ENCODE measurements at places on chromosomes 3 and 15.

DNA sequence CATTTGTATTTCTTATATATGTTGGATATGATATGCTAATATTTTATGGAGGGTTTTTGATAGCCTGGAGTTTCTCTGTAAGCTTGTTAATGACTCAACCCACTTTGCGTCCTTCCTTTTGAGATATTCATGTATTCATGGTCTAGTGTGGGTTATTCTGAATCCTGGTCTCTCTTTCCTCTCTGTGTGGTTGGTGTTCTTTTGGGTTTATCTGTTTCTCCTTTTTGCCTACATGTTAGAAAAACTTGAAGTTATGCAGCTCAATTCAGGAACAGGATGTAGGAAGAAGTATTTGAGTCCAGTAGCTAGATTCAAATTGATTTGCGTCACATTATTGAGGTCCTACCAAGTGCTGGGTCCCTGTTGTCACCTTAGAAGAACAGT lies 28.1 kb downstream of the CMTM7 start:
- DNase-seq, result no peak

- DNase-seq, result no peak
Measured at GRCh38 chr3:10311710-10312109, 9.2 kb downstream of the SEC13 start.

- no peak for DNase-seq
Measured at GRCh38 chr15:57329582-57330367, 46.5 kb upstream of the CGNL1 start.

- DNase-seq, result no peak
Measured at GRCh38 chr3:78660957-78661356, 1106.8 kb downstream of the ROBO1 start.

DNA sequence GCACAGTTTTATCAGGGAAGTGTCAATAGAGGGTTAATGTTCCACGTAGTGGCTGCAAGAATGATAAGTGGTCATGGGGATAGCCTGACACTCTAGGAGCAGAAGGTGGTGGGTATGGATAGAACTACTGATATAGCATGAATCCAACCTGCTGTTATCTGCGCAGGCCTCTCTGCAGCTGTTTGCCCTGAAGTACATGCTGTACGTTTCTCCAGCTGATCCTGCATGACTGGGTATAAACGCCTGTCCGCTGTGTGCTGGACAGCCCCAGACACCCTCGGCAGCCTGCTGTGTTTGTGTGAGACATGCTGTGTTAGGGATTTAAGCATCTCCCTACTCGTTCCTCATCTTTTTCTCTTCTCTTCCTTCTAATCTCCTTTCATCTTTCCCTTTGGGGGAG lies 87.1 kb downstream of the LPP start:
- DNase-seq, result peak; percentile 51

DNA sequence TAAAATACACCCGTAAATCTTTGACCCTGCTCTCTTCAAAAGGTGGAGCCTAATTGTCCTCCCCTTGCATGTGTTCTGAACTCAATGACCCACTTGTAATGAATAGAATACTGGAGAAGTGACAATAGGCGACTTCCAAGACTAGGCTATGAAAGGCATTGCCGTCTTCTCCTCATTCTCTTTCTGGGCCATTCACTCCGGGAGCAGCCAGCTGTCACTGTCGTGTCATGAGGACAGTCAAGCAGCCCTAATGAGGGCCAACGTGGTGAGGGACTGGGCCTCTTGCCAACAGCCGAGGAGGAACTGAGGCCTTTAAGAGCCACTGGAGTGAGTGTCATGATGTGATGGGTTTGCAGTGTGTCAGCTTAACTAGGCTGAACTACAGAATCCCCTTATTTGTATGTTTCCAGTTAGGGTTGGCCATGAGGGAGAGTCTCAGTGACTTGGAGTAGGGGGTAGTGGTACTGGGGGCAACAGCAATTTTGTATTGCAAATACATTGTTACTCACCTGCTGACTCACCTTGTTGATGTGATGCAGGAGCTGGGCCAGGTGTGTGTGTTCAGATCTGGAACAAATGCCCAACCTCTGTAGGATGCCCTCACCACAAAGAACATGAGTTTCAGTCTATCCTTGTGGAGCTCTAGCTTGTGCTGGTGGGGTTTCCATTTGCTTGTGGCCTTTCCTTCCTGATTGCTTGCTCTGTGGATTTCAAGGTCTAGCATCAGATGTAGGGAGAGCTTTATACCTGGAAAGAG lies 188.5 kb upstream of the PROK2 start:
- no peak for DNase-seq

DNA sequence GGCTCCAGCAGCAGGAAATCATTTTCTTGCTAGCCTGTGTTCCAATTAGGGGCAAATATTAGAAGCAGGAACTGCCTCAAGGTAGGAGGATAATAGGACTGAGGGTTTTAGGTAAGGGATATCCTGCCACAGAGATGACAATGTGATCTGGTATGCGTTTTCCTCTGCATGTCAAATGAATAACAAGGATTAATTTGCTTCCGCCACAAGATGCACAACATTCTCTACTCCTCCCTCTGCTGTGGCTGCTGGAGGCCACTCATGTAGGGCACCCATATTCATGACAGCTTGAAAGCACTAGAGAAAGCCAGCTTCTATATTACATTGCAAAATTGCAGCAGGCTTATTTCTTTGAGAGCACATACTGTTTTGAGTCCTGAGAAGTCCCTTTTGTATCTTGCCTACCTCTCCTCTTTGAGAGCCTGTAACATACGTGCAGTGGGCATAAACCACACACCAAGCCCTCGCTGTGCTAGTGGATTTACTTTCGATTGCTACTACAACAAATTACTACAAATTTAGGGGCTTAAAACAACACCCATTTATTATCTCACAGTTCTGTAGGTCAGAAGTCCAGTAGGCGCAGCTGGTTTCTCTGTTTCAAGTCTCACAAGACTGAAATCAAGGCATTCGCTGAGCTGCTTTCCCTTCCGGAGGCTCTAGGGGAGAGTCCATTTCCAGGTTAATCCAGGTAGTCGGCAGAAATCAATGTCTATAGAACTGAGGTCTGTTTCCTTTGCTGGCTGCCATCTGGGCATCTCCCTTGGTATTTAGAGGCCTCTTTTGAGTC lies 5.9 kb upstream of the CD47 start:
- DNase-seq, result no peak

GRCh38 chr15:41961001-41961518 lies 11.3 kb downstream of the EHD4 start:
- no peak for DNase-seq

DNA sequence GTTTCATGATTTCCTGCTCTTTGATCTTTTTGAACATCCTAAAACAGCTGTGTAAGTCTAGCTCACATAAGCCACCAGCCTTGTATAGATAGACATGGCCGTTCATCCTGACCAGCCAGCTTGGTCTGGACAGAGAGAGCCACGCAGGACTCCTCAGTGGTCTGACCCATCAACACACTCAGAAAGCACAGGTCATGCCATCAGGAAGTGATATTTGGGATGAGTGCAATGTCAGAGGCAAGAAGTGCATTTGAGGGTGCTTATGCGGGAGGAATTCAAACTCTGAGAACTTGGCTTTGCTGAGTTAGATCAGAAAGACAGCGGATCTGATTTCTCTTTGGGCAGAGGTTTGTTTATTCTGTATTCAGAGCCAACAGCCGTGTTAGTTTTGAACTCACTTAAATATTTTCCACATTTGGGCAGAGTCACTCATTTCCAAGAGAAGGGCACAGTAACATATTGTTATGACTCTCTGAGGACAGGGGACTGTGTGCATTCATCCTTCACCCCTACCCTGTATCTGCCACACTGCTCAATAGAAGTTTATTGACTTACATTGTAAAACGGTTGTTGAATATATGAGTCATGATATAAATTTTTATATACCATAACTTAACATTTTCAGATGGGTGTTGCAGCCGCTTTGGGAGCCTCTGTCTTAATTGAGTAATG lies 225.3 kb upstream of the LYSMD4 start:
- DNase-seq, result no peak

DNA sequence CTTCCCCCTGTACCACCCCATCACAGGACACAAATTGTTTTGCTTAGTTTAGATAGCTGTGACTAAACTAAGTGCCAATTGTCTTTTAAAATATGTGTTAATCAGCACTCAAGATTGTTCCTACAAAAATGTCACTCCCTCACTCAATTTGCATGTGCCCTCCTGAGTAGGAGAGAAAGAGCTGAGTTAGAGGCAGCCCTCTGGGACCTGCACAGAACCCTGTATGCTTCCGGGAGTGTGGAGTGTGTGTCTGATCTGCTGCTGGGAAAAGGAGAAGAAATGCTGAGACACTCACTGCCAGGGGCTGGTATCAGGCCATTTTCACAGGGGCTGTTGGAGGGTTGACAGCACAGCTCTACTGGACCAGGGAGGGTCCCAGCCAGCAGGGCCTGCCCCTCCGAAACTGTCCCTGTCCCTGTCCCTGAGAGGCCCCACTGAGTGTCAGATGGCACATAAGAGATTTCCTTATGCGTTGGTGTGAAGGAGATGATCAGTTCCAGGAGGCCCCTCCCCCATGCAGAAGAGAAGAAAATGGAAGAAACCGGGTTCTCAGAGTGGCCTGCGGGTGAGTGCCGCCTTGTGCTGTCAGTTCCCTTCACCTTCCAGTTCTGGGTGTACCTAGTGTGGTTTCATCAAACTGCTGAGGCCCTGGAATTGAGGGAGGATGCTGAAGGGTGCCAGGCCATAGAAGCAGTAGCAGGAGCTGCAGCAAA lies 3.9 kb upstream of the B3GNT5 start:
- no peak for DNase-seq

DNA sequence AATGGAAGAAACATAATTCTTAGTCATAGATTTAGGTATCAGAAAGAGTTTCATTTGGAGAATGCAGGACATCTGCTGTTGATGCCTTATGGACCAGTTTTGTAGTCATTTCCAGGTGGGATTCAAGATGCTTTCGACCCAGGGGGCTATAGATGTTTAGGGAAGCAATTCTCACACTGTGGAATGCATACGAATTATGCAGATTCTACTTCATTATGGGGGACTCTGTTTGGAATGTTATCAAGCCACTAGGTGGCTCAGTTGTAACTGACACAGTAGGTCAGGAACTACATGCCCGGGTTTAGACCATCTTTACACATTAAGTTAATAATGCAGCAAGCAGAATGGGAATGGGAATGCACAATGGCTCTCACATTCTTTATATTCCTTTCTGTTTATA lies 1359.8 kb downstream of the ZPLD1 start:
- DNase-seq, result no peak

DNA sequence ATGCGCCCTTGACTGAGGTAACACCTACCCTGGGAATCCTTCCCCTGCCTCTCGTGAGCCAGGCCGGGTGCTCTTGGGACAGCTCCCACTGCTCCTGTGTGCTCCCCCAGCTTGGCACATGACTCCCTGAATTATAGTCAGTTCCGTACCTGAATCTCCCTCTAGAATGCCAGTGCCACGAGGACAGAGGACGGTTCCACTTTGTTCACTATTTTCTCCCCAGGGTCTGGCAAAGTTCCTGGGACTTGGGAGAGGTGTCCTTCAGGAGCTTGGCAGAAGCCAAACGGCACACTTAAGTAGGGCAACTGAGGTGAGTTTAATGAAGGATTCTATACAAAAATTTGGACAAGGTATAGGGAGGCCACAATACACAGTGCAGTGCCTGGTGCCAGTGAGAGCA lies 9.8 kb downstream of the CCR5AS start:
- no peak for DNase-seq

DNA sequence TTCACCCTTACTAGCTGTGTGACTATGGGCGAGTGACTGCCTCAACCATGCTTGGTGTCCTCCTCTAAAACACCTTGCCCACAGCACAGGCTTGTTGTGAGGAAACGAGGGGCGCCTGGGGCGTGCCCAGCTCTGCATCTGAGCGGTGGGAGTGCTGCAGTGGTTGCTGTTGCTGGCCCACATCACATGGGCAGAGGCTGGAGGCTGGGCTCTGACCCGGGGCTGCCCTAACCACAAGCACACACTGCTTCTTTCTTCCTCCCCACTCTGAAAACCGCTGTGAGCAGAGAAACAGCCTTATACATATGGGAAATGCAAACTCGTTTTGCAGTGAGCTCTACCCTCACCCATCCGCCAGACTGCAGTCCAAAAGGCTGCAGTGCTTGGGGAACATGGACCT lies 74.8 kb upstream of the RPL32 start:
- DNase-seq, result no peak

- no peak for DNase-seq
Measured at GRCh38 chr3:123869165-123869564, 15.0 kb downstream of the MYLK start.

DNA sequence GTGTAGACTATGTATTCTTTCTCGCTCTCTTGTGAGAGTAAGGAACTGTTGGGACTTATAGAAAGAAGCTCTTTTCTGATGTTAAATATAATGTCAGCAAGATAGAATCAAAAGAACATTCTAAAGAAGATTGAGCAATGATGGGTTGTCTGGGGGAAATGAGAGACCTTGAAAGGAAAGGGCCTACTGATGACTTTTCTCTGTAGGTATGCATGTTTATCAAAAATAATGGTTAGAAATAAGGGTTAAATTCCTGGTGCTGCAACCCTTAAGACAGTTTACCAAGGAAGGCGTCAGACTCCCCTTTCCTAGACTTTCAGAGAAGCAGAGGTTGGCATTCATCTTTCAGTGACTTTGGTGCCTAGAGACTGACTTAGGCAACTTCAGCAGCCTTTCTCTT lies 69.8 kb downstream of the GHSR start:
- DNase-seq, result no peak

All from astrocyte (in vitro differentiated cells and primary cell).